ENCODE measurements at places on chromosomes 5 and 9. TPM values are rescaled to one million over a fixed set of nuclear protein-coding genes. Genes with fewer than 3 reads are reported as not detected.

FSTL4 gene
- not detected for total RNA-seq

F2RL2 gene
- total RNA-seq, result 2.2 TPM

SLC27A6 gene
- 2.8 TPM for total RNA-seq

GRCh38 chr5:115461093-115461492 lies 83.5 kb downstream of the FEM1C start:
- DNase-seq, result no peak

DNA sequence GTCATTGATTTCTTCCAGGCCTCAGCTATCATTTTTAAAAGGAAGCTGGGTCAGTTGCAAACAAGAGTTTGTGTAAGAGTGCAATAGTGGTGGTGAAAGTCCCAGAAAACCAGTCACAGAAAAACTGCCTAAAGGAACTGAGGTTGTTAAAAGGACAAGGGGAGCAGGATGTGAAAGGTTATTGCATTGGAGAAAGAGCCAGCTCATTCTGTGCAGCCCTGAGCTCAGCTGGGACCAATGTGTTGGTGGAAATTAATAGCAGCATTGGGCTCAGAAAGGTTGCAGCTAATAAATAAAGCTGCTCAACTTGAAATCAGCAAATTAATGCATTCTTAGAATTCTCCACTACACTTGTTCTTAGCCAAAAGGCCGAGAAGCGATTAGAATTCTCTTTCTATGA lies 34.9 kb downstream of the NREP start:
- DNase-seq, result no peak

GRCh38 chr5:79561525-79561893 lies 47.6 kb upstream of the HOMER1 start:
- DNase-seq, result no peak

DNA sequence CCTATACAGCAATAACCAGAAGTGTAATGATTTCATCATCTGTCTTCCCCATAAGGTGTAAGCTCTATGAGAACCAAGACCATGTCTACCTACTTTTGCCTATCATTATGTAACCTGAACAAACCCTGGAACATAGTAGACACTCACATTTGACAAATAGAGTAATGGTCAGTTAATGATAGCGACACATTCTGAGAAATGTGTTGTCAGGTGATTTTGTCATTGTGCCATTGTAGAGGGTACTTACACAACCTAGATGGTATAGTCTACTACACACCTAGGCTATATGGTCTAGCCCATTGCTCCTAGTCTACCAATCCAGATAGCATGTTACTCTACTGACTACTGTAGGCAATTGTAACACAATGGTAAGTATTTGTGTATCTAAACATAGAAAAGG lies 22.3 kb upstream of the WDR41 start:
- no peak for DNase-seq

DNA sequence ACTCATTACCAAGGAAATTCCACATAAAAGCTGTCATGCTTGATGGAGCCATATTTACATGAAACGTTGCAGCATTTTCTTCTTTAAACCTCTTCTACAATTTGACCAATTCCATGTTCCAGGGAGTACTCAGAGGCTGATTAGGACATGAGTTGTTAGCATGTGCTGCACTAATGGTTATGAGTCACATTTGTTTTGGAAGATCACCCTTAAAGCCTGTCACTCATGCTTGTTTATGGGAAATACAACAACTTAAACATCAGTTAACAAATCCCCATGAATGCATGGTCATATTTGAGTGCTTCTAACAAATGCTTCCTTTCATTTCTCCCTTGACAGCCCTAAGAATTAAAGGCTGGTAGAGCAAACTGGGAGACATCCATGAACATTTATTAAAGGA lies 156.1 kb downstream of the GHR start:
- no peak for DNase-seq

GRCh38 chr9:84499969-84500582 lies 159.5 kb upstream of the SLC28A3 start:
- DNase-seq, result no peak

- DNase-seq, result no peak
These were observed 14.6 kb downstream of the PAPPA start for GRCh38 chr9:116168231-116168630.

DNA sequence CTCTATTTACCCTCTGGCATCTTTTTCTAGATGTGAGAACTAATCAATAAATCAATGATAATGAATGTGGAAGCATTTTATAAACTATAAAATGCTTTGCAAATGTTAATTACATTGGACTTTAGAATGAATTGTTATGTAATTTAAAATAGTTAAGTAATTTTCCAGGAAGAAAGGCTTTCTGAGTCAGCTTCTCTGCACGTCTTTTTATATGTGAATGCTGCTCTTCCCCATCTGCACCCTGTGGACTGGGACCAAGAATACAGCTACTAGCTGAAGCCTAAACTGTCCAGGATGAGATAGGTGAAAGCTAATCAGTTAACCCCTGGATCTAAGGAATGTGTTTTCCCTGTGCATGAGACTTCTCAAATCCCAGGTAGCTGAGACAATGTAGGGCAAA lies 292.9 kb downstream of the NR3C1 start:
- no peak for DNase-seq

GRCh38 chr5:159098603-159099436 lies 896 bp downstream of the EBF1 start:
- DNase-seq, result no peak

- no peak for DNase-seq
These were observed 17.3 kb downstream of the VAV2 start for GRCh38 chr9:133974631-133975341.

All from stomach (tissue), 19 donors.